ENCODE measurements at places on chromosomes 7 and 10. TPM values are rescaled to one million over a fixed set of nuclear protein-coding genes. Genes with fewer than 3 reads are reported as not detected.

DNA sequence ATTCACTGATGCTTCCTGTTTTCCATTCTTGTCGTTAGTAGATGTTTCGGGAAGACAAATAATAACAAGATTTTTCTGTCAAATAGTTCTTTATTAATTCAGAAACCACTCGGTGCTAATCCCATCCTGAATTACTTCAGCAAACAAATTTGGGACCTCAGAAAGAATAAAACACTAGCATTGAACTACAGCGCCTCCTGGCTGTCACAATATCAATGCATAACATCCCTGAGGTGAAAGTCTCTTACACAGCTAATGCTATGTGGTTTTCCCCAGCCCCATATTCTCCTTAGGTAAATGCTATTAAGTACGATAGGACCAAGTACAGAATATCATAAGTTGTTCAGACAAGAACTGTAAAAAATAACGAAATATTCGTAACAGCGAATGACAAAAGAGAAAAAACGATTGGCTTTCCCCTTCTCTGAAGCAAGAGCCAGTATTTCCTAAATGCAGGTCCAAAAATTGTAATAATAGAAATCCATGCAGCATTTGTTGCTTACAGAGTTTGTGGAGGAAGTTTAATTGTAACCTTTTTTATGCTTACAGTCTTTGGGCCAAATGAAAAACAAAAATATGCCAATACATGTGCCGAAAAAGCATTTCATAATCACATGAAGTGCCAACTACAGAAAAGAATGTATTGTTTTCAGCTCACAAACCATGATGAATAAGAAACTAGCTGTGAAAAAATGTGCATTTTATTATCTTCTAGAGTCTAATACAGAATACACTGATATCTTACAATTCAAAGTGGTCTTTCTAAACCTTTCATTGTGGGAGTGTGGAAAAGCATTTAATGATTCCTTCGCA is 47.3 kb downstream of the MYPN start:
- peak; percentile 50 for DNase-seq

DNA sequence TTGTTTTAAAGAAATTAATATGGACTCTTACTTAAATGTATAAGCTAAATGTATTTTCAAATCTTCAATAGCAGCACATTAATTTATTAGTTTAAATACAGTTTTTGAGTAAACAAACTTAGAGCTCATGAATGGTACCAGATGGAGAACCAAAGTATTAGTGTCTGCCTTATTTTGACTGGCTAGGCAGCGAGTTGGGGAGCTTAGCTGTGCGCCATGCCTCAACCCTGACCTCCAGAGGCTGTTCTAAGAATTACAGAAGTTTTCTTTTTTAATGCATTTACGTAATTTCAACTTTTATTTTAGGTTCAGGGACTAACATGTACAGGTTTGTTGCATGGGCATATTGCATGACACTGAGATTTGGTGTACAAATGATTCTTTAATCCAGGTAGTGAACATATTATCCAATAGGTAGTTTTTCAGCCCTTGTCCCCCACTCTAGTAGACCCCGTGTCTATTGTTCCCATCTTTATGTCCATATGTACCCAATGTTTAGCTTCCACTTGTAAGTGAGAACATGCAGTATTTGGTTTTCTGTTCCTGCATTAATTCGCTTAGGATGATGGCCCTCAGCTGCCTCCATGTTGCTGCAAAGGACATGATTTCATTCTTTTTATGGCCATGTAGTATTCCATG is 166.8 kb downstream of the IQUB start:
- peak; percentile 21 for DNase-seq

The GPR158 gene
- 0.33 TPM for polyA plus RNA-seq

DNA sequence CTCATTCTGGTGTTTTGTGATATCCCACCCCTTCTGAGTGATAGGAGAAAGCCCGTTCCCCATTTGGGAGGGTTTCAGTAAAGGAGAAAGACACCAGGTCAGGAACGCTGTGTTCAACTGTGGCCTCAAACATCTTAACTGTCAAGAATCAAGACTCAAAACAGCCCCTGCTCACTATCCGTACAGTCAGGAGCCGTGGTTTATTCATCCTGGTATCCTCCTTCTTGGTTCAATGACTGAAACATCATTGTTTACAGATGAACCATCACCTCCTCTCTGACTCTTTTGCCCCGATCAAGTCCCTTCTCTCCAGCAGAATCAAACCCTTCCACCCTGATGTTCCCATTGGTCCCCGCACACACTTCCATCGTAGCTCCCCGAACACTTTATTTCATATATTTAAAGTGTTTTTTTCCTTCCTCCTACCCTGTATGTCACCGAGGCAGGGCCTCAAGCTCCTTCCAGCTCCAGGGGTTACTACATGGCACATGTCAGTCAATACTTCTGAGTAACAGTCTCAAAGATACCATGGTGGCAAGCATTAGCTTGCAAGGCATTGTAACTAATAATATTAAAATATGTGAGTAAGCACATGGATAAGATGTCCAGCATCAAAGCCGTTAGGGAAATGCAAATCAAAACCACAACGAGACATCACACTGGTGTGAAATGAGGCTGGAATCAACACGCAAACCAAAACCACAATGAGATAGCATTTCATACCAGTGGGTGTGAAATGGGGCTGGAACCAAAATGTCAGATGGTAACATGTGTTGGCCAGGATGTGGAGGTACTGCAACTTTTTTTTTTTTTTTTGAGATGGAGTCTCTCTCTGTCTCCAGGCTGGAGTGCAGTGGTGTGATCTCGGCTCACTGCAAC is 124.7 kb upstream of the C1QL3 start:
- no peak for DNase-seq

The FOXI2 gene
- not detected for polyA plus RNA-seq

DNA sequence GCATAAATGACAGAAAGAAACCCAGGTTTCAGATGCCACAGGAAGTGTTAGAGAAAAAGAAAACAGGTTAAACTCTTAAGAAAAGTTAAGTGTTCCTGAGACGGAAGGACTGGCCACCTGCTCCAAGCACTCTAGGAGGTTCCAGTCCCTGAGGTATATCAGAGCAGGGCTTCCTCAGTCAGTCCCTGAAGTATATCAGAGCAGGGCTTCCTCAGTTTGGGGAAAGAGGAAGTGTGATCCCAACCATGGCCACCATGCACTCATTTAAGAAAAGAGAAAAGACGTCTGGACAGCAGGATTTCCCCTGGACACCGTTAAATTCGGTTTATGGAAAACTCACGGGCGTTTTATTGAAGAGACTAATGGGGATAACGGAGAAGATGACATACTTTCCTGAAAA is 133.4 kb upstream of the PFKP start:
- no peak for DNase-seq

The ADCYAP1R1 gene
- 4.4 TPM for polyA plus RNA-seq

DNA sequence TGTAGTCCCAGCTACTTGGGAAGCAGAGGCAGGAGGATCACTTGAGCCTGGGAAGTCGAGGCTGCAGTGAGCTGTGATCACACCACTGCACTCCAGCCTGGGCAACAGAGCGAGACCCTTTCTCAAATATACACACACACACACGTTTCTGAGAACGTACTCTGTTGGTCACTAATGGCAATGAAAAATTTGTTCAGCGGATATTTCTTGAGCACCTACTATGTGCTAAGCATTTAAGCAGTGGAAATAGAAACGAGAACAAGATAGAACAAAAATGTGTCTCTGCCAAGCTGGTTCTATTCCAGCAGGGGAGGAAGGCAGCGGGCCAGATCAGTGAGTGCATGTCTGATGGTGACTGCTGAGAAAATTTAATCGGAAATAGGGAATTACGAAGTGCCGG is 8.7 kb downstream of the ARPC1B start:
- DNase-seq = no peak

DNA sequence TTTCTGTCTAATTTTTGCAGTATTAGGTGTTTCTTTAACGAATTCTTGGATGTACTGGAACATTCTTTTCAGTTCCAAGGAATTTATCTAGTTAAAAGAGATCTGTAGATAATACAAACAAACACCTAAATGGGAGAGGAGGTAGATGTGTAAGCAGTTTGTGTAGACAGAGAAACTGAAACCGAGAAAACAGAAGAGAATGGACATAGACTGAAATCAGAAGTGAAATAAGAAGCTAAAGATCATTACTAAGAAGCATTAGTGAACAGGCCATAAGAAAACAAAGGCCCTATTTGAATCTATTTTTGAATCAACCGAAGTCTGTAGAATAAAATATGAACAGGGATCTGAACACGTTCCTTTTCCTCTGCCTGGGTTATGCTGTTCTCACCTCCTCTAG is 26.5 kb upstream of the TMEM229A start:
- DNase-seq = no peak

All from large intestine (tissue), 12 donors.